ENCODE measurements at places on chromosomes 3 and 15. TPM values are rescaled to one million over a fixed set of nuclear protein-coding genes. Genes with fewer than 3 reads are reported as not detected.

DNA sequence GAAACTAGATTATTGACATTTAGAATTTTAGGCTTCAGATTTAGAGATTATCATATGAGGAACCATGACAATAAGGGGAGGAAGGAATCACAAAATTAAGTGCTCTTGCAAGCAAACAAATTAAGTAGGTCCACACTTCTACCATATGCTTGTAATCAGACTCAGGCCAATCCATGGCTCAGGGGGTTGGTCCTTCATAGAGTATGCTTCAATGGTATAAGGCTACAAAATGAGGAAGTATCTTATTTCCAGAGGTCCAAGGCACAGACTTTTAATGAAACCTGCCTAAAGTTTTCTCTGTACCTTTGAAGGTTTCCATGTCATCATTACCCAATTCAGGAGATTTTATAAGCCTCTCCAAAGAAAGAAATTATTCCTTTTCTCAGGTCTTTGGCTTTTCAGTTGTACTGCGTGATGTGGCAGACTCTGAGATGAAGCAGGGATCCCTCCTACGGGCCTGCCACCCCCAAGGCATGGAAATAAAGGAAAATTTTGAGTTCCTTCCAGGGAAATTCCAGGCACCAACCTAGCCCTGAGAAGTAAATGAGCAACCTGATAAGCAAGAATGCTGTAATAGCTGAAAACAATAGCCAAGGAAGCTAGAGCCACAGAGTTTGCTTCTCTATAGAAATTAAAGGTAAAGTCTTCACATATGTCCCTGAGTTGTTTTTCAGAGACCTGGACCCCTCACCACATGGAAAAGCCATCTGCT lies 36.3 kb downstream of the SERPINI2 start:
- DNase-seq: no peak

- no peak for DNase-seq
These were observed 2.5 kb downstream of the THSD4 start for GRCh38 chr15:71117714-71118305.

DNA sequence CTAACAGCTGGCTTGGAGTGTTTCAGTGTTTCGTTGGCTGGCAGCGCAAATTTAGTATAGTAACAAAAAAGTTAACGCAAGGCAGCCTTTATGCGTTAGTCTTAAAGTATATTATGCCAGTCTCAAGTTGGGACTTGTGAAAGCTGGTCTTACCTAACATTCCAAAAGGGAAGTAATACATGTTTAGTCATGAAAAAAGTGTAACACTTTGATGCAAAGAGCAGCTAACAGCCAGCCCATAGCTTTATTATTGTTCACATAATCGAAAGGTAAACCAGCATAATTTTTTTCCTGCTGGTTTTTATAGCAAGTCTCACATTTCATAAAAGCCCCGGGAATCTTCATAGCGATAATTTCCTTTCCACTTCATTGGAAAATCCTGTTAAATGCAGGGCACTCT lies 2.4 kb upstream of the GPR87 start:
- DNase-seq: no peak

The SLC9A9 gene
- total RNA-seq: 9.3 TPM
